Cardiac septum (tissue), 1 donor: ENCODE measurements at places on chromosomes 2 and 18. TPM values are rescaled to one million over a fixed set of nuclear protein-coding genes. Genes with fewer than 3 reads are reported as not detected.

DNA sequence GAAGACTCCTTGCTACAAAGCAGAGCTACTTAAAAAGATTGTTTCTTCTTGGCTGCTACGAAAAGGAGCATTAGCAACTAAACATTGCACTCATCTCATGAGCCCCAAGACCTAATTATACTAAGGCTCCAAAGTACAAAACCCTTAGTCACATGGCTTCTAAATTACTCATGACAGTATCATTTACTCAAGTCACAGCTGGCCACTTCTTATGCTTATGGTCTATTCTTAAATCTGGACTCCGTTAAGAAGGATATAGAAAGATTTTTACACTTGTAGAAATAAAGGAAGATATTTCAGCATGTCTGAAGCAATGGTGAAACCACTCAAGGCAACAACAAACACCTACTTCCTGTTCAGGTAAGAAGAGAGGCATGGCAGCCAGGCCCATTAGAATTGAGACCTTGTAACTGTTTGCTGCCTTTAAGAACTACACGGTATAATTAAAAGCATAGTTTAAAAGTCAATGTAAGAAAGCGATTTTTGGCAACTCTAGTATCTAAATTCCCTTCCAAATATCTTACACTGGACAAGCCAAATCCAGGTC, 12.7 kb downstream of the ANKRD44 start:
- DNase-seq: no peak

Gene ASB18
- total RNA-seq: 44.4 TPM

Gene FLACC1
- total RNA-seq: 12.0 TPM

- DNase-seq: no peak
Observed at GRCh38 chr2:73239776-73240175, 5.7 kb downstream of the CCT7 start.

Gene TANC1
- total RNA-seq: 55.6 TPM

Gene LYG1
- 0.57 TPM for total RNA-seq

Gene BOLA3
- total RNA-seq: 69.5 TPM

DNA sequence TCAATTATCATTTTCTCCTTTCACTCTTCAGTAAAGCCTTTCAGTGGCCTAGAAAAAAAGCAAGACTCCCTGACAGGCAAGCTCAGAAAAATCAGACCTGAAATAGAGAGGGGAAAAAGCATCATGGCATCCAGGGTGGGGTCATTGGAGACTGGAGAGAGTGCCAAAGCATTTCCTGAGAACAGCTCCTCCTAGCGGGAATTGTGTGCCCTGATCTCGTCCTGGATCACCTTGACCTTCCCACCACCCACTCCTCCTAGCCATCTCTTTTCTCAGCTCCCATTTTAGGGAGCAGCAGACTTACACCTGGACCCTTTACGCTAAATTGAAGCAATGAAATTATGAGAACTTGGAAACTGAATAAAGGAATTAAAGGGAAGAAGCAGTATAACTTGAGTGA, 176.6 kb downstream of the VWC2L start:
- no peak for DNase-seq

- no peak for DNase-seq
Observed at GRCh38 chr2:17544256-17544655, 3.8 kb downstream of the VSNL1 start.
